ENCODE measurements at places on chromosomes 12 and 14.

GRCh38 chr12:131232036-131232435 is 278.3 kb downstream of the ADGRD1 start:
- DNase-seq = no peak

DNA sequence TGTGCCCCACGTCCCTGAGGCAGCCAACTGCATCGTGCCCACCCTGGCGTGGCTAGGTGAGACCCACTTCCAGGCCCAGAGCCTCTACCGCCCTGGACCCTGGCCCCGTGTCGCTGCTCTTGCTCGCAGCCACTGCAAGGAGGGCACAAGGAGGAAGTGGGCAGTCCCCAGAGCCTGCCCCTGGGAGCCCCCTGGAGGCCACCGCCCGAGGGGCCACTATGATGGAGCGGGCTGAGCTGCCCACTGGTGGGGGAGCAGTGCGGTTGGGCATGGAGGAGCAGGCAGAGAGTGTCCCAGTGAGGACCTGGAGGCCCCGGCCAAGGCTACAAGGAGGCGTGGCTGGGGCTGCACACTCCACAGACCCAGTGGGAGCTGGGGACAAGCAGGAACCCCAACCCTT is 323.6 kb downstream of the PCNX1 start:
- DNase-seq = no peak

DNA sequence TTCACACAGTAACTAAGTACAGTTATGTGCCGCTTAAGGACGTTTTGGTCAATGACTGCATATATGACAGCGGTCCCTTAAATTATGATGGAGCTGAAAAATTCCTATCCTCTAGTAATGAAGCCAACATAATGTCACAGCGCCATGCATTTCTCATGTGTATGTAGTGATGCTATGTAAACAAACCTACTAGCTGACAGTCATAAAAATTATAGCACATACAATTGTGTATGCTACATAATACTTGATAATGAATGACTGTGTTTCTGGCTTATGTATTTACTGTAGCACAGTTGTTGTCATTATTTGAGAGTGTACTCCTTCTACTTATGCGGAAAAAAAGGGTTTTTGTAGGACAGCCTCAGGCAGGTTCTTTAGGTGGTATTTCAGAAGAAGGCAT is 99.7 kb downstream of the DACT1 start:
- DNase-seq = no peak

- peak; percentile 88 for DNase-seq
Measured at GRCh38 chr12:68223067-68223747, 2.4 kb downstream of the IL26 start.

DNA sequence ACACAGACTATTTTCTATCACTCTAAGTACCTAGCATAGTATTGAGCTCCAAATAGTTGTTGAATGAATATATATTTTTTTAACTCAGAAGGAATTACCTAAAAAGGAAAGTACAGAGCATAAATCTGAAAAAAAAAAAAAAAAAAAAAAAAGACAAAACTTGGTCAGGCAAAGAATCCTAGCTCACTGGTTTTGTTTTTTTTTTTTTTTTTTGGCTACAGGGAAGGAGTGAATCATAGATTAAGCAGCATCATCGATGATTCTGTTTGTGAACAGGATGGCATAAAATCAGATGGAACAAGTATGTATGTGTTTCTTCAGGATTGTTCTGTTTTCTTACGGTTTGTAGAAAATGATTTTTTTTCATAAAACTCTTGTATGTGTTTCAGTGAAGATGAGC is 66.1 kb upstream of the BCAT1 start:
- DNase-seq = no peak

DNA sequence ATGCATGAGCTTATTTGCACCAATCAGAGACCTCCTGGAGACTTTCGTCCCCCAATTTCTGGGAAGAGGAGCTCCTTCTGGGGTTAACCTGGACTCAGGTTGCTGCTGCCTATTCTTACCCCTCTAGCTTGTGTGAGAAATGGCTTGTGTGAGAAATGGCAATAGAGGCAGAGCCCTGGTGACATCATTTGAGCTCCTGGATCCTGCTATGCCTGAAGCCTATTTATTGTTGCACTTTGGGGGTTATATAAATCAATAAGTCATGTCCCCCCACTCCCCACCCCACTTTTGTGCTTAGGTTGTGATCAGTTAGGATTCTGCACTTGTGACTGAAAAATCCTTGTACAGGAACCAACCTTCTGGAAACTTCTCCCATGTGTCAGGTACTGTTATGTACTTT is 167.2 kb downstream of the ADCK1 start:
- DNase-seq = no peak

GRCh38 chr12:56084958-56085543 is 5.1 kb downstream of the ERBB3 start:
- DNase-seq = peak; percentile 54

- DNase-seq = no peak
Measured at GRCh38 chr14:45181329-45181728, 45.6 kb downstream of the FANCM start.

DNA sequence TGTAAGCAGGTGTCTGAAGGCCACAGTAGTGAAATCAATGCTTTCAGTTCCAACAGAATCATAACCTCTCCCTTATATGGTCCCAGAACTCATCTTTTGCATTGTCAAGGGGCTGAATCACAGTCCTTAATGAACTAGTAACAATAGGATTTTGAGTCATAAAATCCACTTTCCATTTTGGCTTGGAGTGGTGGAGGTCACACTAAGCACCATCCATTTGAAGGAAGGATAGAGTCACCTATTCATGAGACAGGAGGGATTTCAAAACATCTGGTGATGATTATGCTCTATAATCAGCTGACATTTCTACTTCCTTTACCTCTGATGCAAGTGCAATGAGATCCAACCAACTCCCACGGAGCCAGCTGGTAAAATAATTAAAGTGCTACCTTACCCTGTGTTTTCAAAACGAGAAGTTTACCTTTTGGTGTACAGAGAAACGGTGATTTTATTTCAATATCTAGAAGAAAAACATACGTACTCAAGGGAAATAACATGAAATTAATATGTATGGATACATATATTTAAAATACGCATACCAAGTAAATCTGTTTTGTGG is 59.1 kb downstream of the TMEM132D start:
- DNase-seq = no peak

Data from ACHN (cell line).